ENCODE measurements at places on chromosomes 6 and 20.

DNA sequence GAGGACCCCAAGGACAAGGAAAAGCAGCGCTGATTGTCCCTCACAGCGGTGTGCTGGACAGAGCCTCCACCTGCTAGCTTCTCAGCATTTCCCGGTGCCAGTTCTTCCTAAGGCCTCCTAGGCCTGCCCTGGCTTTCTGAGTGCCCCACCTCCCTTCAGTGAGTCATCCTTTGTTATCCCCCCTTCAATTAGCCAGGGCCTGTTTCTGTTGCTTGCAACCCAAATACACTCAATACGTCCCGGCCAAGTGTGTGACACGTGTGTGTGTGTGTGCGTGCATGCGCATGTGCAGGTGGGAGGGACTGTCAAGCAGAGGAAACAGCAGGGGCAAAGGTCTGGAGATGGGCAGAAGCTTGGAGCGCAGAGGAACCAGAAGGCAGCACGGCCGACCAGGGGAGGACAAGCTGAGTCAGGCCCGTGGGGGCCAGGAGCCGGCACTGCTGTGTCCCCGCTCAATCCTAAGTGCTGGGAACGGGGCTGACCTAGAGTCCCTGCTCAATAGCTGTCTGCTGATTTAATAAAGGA, 159.8 kb downstream of the PREX1 start:
- DNase-seq: no peak

DNA sequence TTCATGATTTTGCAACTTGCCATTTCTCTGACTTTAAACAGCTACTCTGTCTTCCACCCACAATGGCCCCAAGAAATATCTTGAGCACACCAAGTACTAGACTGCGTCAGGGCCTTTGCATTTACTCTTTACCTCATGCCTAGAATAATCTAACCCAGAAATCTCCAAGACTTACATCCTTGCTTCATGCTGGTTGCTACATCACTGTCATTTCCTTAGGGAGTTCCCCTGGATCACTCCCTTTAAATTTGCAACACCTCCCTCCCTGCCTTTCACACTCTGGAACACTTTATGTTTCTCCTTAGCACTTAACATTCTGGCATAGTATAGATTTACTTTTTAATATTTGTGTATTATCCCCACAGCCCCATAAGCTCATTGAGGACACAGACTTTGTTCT, 4.9 kb upstream of the ELOVL5 start:
- no peak for DNase-seq

DNA sequence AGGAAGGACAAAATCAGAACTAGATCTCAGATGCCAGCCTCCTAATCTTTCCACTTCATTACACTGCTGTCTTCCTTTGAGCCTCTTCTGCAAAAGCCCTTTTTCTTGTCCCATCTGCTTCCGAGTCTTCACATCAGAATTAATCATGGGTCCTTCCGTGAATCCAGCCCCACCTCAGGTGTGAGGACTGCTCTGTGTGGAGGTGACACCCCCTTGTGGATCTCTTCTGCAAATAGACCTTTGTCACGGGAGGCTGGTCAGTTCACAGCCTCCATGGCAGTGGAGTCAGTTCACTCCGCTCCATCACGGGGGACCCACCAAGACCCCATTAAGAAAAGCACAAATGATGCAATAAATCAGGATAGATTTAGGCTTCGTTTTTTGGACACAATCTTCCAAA, 171.1 kb downstream of the ADAT2 start:
- no peak for DNase-seq

- DNase-seq: no peak
Measured at GRCh38 chr6:56842686-56843475, 112.0 kb upstream of the BEND6 start.

- DNase-seq: no peak
Measured at GRCh38 chr20:58352468-58352867, 36.6 kb upstream of the VAPB start.

GRCh38 chr6:159080217-159080976, 35.6 kb upstream of the TAGAP start:
- DNase-seq: no peak

- DNase-seq: no peak
Measured at GRCh38 chr20:33231237-33231636, 4.6 kb upstream of the BPIFA1 start.

- no peak for DNase-seq
Measured at GRCh38 chr6:44224029-44224964, 902 bp downstream of the SLC29A1 start.

DNA sequence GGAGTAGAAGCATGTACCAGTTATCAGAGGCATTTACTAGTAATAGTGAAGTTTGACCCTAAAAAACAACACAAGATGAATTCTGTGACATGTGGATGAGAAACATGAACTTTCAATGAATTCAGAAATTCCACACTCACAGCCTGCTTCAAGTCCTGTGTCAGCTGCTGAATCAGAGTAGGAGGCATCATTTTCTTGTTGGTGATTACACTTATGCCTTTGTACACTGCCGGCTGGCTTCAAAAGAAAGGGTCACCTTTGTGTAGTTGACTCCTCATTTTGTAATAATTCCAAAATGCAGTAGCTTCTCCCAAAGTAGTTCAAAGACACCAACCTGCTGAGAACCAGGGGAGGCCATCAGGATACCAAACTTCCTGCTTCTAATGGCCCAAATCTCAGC, 165.5 kb downstream of the BACH2 start:
- no peak for DNase-seq

DNA sequence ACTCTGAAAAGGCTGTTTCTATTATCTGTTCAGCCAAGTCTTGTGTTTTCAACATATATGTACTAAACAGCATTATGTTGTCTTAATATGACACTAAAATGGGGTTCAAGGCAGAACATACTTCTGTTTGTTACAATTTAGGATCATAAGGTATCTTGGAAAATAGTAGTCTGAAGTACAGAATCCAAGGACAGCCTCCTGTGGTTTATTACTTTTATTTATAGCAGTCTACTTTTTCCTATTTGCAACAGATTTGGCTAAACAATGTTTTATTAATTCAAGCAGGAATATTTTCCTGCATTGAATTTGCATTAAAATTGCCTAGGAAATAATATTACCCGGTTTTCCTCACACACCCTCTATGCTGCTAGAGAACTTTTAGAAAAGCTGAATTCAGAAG, 67.7 kb downstream of the PLEKHG1 start:
- DNase-seq: no peak

DNA sequence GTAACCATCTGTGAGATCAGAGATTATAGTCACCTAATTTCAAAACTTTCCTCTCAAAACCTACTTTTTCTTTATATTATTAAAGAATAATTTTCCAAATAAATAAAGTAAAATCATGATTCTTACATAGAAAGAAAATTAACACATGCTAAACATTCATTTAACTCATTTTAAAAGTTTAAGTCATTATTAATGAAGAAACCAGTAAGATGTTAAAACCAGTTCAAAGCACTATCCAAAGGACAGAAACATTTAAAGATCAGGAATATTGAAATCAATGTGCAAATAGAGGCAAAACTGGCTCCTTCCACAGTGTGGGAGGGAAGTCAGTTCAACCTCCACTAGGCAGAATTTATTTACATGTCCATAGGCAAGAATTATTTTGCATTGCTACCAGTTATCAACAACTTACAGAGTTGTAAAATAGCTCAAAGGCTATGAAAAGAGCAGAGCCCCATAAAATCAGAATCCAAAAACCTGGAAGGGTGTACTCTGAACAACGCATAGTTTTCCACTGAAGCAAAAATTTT, 146.9 kb downstream of the KHDC1L start:
- no peak for DNase-seq

- no peak for DNase-seq
Measured at GRCh38 chr6:34524971-34525370, 31.2 kb downstream of the SPDEF start.

DNA sequence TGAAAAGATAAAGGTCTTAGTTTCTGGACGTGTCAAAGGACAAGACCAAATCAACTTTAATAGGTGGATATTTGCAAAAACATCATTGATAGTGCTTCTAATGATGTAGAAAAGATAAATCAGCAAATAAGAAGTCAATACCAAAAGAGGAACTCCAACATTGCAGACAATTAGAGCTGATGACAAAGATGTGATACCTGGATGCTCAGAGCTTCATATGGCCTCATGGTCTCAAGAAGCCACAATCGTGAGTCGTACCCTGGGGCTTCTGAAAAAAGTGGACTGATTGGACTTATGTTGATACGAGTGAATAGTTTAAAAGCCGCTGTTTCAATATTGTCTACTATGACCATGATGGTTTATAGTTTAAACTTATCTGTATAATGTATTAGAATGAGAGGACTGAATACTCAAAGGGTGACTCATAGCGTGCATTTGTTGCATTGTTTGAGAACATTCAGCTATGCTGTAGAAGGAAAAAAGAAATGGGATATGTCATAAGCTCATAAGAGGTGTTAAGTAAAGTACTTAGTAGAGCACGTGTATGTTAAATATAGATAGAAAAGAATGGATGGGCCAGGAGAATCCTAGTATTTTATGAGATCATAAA, 54.6 kb upstream of the RIPOR2 start:
- no peak for DNase-seq

- DNase-seq: no peak
Measured at GRCh38 chr20:6506906-6507305, 260.6 kb upstream of the BMP2 start.

DNA sequence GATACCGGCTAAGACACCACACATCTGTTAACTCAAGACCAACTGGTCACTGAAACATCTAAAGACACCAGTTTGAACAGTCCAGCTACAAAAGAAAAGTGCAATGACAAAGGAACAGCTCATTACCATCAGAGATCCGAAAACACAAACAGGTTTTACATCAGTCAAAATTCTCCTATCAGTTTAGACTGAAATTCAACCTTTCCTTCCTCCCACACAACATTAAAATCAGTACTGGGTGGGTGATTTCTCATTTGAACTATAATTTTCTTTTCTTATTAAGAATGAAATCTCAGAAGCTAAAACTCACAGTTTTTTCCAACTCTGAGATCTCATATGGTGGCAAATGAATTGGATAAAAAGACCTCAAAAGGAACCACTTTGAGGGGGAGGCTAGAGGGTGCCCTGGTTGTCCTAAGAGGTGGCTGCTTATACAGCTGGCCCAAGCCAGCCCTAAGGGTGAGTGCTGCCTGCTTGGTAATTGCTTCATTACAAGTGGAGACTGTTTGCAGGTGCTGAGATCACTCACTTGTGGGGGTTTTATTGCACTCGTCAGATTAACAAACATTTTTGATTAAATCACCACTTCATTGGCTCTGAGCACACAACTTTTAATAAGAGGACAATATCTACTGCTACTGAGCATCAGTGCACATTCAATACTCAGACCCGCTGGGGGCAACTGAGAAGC, 4.3 kb downstream of the CCDC167 start:
- no peak for DNase-seq

GRCh38 chr20:58549231-58550209, 34.3 kb upstream of the APCDD1L start:
- no peak for DNase-seq

GRCh38 chr6:5151955-5152401, 66.8 kb downstream of the PPP1R3G start:
- no peak for DNase-seq

DNA sequence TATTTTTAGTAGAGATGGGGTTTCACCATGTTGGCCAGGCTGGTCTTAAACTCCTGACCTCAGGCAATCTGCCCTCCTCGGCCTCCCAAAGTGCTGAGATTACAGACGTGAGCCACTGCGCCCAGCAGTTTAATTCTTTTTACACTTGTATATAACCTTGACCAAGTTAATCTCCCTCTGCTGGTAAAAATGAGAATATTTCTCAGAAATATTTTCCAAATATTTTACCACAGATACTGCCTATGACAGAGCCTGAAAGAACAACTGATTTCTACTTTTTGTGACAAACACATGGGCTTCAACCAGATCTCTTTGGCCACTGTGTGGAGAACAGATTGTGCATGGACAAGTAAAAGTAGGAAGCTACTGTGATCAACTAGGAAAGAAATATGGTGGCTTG, 21.2 kb upstream of the NHSL1 start:
- DNase-seq: no peak

DNA sequence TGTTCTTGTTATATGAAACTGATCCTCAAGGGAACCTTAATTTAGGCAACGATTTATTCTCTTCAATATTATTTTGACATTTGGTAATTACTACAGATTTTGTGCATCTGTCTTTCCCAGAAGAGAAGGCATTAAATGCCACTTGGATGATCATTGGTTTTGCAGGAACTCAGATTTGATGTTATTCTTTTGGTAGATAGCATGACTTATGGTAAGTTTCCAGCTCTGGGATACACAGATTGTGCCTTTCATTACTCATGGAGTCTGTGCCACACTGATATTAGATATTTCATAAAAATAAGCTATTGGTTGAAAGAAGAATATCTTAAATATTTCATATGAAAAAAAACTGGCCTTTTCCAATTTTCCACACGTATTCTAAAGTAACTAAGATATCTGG, 120.1 kb downstream of the AIG1 start:
- no peak for DNase-seq

GRCh38 chr6:149305372-149305771, 12.1 kb upstream of the TAB2 start:
- no peak for DNase-seq

DNA sequence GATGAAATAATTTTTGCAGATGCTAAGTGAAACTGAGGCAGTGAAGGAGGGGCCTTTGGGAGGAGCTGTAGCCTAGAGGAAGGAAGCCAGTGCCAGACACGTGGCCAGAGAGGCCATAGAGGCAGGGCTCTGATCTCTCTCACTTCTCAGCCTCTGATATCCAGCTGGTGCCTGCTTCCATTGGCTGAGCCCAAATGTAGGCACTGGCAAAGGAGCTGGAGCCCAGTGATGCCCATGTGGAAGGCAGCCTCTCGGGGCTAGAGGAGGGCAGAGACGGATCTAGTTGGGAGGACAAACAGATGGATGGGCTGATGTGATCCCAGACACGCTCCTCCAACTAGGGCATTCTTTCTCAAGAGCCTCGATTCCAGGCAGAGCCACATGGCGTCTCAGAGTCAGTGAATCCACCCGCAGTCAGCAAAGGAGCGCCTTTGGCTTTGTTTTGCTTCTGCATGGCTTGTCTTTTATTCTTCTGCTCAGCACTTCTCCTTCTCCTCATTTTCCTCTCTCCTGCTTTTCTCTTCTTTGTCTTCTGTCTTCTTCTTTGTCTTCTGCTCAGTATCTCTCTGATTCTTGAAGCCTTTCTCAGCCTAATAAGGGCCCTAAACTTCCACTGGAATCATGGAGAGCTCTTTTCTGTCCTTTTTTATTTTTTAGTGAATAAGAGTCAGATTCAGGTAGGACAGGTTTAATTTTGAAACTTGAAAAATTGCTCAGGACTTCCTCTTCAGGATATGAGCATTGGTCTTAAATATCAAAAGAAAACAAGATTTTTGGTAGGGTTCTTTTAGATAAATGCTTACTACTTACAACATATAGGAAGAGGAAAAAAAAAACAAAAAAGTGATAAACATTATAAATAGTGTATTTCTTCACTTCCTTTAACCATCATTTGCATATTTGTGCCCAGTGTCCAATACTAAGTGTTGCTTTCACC, 41.8 kb downstream of the CYP24A1 start:
- no peak for DNase-seq
